G401 (cell line): ENCODE measurements at places on chromosomes 5 and 9. TPM values are rescaled to one million over a fixed set of nuclear protein-coding genes. Genes with fewer than 3 reads are reported as not detected.

DNA sequence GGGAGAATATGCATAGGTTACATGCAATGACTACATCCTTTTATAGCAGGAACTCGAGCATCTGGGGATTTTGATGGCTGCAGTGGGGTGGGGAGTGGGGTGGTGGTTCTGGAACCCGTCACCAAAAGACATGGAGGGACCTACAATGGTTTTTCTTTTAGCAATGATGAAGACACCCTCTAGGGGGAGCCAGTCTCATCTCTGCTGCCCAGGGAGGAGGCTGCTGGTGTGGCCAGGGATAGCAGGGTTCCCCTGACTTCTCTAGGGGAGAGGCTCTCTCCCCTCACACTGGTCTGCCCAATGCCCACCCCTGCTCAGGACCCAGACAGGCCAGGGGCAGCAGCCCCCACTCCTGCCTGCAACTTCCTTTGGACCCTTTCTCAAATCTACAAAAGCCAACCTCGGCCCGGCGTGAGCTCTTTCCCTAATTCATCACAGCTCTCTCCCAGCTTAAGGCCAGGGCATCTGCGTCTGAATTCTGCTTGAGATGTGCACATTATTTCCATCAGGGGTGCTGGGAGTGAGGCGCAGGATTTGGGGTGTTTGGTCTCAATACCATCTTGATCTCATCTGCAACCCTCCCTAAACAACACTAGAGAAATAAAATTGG, 73.6 kb upstream of the RETREG1 start:
- no peak for DNase-seq

DNA sequence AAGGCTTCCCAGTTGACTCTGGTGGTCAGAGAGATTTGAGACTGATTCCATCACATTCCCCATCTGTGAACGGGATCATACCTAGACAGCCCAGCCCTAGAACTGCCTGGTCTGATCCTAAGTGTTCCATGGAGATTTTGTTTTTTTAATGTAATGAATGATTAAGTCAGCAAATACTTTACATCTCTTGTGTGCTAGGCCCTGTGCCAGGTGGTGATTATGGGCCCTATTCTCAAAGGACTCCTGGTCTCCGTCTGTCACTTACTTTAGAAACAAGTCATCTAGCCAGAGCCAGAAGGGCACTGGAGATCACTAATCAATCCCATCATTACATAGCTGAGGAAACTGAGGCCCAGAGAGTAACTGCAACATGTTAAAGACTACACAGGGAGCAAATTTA, 1.1 kb upstream of the GPX3 start:
- no peak for DNase-seq

- peak; percentile 1 for DNase-seq
Measured at GRCh38 chr9:69976152-69976551, 67.5 kb upstream of the MAMDC2 start.

Gene RUFY1
- total RNA-seq = 53.0 and 65.4 TPM in 2 replicates

DNA sequence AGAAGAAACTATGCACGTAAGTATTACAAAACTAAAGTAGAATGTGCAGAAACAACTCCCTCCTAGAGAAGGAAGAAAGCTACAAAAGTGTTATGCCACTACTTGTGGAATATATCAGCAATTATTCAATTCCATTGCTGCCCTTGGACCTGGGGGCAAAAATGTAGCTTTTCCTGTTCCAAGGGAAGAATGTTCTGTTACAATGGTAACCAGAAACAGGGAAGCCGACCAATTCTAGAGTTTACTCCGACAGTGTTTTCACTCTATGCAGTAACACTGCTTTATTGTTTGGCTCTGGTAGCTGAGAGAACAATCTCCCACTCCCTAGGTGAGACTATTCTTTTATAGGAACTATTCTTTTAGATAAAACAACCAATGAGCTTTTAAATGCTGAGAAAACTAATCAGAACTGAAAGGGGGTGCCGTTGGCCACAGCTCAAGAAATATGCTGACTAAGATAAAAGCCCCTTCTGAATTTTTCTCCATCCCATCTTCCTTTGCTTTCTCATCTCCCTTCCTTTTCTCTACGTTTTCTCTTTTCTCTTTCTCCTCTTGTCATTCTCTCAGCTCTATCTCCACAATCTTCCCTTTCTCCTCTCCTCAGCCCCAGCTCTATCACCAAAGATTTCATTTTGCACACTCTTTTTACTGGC, 54.1 kb downstream of the SLC1A3 start:
- DNase-seq = no peak

- DNase-seq = no peak
Measured at GRCh38 chr5:108143581-108143980, 238.3 kb downstream of the FBXL17 start.

DNA sequence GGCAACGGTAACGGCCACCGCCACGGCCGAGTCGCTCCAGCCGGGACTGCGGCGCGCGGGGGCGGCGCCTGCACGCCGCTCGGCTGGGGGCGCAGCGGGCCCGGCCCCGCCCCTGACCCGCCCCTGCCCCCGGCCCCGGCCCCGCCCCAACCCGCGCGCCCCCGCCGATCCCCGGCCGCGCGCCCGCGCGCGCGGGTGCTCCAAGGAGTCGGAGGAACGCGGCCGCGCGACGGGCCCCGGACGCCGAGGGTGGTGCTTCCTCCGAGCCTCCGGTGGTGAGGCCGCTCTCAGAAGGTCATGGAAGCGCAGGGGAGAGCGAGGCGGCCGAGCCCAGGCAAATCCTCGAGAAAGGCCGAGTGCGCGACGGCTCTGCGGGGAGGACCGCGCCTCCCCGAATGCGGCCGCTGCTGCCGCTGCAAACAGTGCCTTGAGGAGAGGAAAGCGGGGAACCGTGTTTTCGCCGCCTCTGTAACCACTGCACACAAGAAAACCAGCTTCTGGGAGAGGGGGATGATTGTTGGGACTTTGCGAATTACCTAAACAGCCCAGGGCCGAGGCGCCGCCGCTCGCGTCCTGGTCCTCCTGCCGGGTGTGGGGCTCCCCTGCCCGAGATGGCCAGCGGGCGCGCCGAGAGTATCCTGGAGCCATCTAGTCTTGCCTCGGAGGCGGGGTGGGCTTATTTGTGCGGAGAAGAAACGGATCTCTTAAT, at the start of gene LIFR:
Gene LIFR, minus strand, starts transcription at position 48 of the 709 bp plus-strand sequence. CDS start 25,999 bp downstream, outside the sequence.
- DNase-seq = peak; percentile 77

Gene KIAA1958
- 3.0 and 6.8 TPM in 2 replicates for total RNA-seq

- DNase-seq = peak; percentile 21
Measured at GRCh38 chr9:27183701-27184100, 74.7 kb downstream of the TEK start.

DNA sequence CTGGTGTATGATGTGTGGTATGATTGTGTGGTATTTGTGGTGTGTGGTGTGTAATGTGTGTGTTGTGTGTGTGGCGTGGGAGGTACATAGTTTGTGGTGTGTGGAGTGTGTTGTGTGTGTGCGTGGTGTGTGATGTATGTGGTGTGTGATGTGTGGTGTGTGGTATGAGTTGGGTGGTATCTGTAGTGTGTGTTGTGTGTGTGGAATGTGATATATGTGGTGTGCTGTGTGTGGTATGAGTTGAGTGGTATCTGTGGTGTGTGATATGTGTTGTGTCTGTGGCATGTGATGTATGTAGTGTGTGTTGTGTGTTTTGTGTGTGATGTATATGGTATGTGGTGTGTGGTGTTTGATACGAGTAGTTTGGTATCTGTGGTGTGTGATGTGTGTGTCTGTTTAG, 272.5 kb upstream of the IRX1 start:
- no peak for DNase-seq

GRCh38 chr5:149317281-149318048, 27.8 kb upstream of the GRPEL2 start:
- peak; percentile 73 for DNase-seq

Gene TMEM252
- not detected in 2 replicates for total RNA-seq

DNA sequence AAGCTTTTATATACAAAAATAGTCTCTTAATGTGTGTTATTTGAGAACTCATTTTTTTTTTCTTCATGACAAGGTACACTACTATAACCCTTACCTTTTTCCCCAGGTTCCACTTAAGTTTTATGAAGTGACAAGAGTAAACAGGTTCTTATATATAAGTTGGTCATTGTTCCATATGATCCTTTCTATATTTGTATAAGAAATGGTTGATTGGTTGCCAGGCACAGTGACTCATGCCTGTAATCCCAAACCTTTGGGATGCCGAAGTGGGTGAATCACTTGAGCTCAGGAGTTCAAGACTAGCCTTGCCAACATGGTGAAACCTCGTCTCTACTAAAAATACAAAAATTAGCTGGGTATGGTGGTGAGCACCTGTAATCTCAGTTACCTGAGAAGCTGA, 108.3 kb downstream of the PCSK1 start:
- no peak for DNase-seq

Gene SPAG8
- 2.1 and 2.4 TPM in 2 replicates for total RNA-seq

Gene PAEP
- total RNA-seq = not detected in 2 replicates

- DNase-seq = no peak
Measured at GRCh38 chr5:65066387-65067146, 297.8 kb downstream of the CWC27 start.

Gene NFIB
- total RNA-seq = not detected in 2 replicates

DNA sequence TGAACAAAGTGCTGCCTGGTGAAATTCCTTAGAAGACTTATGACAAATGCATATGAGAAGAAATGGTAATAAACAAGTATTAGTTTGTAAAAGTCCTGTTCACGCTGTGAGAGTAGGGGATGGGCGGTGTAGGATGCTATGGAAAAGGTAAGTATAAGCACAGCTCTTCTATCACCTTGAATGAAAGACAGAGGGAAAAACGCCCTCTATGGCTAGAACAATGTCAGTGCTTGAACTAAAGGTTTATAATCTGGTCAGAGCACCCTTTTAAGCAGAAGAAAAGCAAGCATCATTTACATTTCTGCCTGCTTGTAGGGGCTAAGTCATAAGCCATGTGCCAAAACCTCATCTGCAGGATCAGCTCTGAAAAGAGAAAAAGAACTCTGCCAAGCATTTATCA, 115.2 kb downstream of the LHFPL2 start:
- peak; percentile 25 for DNase-seq

Gene CDX1
- total RNA-seq = not detected in 2 replicates

DNA sequence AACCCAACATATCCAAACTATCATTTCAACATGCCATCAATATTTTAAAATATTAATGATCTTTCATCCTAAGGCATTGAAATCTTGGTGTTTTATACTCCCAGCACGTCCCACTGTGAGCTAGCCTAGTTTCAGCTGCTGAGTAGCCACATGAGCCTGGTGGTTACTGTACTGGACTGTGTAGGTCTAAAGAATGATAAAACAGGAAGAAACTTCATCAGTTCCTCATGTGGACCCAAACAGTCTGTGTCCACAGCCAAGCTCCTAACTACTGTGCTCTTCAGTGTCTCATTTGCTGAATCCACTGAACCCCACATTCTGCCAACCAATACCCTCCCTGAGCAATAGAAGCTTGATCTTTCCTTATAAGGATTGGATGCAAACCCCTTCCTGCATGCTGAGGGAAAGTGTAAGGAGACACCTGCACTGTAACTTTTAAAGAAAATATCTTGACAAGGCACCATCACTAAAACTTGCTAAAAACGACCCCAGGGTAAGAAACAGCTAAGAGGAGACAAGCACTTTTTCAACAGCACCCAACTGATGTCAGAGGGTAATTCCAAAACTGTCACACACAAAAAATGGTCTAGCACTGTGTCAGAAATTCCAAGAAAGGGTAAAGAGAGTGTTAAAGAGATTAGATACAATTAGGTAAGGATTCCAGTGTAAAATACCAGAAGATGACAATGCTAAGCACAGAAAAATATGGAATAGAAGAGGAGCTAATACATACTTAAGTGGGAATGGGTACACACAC, 126.9 kb downstream of the SPOCK1 start:
- no peak for DNase-seq

GRCh38 chr5:135718651-135719050, 115.8 kb upstream of the SLC25A48 start:
- DNase-seq = no peak

DNA sequence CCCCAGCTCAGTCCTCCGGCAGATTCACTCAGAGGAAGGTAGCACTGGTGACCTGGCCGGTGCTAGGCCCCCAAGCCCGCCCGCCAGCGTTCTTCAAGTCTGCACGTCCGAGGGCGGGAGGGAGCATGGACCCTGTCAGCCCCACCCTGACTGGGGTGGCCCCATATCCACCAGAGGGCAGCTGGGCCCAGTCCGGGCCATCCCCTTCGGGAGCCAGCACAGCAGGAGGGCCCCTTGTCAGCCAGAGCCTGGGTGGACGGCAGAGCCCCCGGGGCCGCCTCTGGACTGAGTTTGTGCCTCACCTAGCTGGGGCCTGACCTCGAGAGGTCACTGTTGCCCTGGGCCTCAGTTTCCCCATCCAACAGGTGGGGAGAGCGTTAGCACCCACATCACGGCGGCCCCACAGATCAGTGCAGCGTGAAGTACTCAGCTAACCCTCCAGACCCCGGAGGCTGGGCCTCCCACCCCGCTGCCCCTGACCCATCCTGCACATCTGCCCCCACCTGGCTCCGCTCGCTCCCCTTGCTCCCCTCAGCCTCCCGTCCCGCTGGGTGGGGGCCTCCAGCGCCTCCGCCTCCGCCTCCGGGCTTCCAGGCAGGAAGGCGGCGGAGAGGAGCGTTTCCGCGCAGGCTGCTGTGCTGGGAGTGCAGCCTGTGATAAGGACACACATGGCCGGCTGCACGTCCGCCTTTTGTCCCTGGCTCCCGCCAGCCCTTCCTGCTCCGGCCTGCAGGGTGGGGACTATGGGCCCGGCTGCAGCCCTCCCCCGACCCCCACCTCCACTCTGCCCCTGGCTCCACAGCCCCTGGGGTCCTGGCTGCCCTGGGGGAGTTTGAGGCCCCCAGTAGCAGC, 16.6 kb upstream of the EGFL7 start:
- DNase-seq = no peak

DNA sequence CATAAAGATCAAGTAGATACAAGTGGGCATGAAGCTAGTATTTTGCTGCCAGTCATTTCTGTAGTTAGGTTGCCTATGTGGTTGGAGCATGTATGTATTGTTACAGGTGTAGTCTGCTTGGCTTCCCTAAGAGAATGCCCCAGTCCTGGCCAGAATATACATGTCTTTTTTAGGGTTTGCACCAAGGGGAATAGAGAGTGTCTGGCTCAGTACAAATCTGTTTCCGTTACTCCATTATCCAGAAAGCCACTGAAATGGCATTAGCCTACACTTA, 23.2 kb downstream of the TGFBR1 start:
- DNase-seq = no peak

DNA sequence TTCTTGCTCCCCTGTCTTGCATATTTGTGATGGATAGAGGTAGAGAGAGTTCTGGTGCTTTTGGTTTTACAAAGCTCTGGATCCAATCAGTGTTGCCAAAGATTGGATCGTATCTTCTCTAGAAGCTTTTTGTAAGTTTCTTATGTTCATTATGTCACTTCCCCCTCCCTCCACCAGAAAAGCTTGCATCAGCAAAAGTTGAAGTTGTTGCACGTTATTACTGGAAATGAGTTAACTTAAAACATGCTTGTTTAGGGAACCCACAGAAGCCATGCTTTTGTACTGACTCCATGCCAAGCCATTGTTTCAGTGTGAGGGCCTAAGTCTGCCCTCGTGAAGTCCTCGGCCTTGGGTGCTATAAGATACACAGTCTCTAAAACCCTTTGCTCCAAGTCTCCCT, 186.5 kb downstream of the ERCC6L2 start:
- DNase-seq = no peak
